ENCODE measurements at places on chromosomes 16 and 17.

- no peak for DNase-seq
These were observed 5.5 kb downstream of the BCO1 start for GRCh38 chr16:81243942-81244341.

DNA sequence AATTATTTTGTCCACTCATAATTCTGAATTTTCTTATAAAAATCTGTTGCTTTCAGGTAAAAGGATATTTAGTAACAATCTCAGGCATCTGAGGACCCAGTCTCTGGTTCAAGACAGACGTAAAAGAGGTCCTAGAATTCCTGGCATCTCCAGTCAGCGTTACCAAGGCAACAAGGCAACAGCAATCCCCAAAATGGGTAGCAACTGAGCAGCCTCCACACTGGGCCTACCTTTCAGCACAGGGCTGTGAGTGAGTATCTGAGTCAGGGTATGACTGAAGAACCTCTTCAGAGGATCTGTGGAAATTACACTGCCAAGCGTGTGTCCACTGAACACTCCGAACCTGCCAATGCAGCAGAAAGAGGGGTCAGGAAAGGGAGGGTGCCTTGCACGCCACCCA lies 20.8 kb downstream of the FANCA start:
- DNase-seq: no peak

DNA sequence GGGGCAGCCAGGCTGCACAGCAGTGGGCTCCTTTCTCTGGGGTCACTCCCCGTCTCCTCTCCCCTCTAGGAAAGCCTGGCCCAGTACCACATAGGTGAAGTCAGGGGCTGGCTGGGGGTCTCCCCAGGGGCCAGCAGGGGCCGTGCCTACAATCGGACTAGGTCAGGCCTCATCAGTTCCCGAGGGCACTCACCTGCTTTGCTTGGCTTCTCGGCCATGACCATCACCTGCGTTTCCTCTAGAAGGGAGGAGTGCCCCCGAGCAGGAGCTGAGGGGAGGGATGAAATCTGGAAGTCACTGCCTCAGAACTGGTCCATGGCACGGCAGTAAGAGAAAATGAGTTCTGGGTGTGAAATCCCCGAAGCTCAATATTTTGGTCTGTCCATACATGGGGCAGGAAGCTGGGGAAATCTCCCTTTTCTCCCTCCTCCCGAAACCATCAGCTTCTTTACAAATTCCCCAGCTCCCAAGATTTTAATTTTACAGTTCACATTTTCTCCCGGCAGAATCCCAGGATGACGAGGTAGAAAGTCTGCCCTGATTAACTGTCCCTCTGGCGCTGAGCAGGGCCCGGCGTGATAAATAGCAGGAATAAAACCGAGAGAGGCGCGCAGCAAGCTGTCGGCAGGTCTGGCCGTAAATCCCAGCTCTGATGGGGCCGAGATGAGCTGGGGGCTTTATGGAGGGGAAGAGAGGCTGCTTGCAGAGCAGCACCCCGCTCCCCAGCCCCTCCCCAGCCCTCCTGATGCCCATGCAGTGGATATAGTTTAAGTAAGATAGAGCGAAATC lies 172.1 kb downstream of the RBFOX3 start:
- DNase-seq: no peak

DNA sequence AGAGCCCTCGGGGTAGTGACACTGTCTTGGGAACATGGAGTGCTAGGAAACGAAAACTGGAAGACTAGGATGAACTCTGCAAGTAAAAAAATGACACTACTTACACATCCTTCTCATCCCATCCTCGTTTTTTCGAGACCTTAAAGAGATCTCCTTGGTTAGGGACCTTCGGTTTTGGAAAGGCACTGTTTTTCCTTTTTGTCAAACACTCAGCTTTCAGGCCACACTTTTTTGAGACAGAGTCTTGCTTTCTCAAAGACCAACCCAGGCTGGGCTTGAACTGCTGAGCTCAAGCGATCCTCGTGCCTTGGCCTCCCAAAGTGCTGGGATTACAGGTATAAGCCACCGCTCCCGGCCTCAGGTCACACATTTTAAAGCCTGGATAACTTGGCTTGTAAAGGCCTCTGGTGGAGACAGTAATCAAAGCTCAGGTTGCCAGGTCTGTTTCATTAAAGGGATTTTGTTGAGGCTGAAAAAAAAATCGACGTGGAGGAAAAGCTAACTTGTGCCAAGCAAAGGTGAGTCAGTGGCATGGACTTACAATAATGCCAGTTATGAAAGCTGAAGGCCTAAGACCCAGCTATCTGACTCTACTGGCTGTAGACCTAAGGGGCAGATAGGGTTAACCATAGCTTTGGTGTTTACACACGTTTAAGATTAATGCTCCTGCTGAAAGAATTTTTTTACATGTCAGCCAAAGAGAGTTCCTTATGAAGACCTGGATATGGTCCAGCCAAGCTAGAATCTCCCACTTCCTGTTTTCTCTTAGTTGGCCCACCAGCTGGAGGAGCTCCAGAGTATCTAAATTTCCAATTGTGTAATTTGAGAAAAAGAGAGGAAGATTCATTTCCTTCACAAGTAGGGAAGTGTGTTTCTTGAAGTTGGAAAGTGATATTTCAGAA lies 823 bp downstream of the NBR1 start:
- DNase-seq: peak; percentile 19

GRCh38 chr17:63998050-63998720 lies at the start of gene PRR29:
PRR29 (plus strand) TSS chr17:63998351; CDS start chr17:63998365, 14 bp downstream.
- DNase-seq: peak; percentile 82

GRCh38 chr16:6846452-6846851 lies 486.2 kb upstream of the RBFOX1 start:
- no peak for DNase-seq

- peak; percentile 49 for DNase-seq
These were observed 29.6 kb upstream of the PHOSPHO1 start for GRCh38 chr17:49260011-49260816.

DNA sequence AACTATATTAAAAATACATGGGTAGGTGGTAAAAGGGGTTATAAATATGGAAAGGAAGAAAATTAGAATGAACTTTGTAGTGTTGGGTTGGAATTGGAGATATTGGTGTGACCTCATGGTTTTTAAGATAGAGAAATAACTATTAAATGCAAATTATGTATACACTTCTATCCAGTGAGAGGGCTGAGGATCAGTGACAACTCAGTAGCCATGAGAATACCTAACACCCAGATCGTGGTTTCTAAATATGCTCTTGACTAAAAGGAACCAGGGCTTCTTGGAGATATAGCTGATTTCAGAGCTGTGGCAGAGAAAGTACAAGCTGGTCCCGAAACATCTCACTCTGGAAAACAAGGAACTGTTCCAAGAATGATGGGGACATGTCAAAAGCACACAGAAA lies 44.4 kb downstream of the SLC6A4 start:
- DNase-seq: no peak

DNA sequence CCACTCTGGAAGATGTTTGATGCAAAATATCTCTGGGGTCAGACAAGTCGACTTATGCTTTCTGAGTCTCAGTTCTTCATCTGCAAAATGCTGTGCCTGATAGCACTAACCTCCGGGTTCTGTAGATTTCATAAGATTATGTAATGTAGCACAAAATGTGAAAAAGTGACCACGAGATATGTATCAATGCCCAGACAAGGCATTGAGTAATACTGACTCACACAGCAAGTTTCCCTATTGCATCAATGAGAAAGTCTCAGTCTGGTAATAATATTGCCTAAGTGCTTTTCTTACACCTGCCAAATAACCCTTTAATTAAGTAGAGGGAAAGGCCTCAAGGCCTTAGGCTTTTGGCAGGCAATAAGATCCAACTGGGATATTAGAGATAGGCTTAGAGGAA lies 41.4 kb upstream of the MMP2 start:
- DNase-seq: no peak

GRCh38 chr17:16418685-16419068 lies 3.3 kb downstream of the TRPV2 start:
- no peak for DNase-seq

- DNase-seq: no peak
These were observed 15.4 kb downstream of the VASN start for GRCh38 chr16:4386951-4387565.

- DNase-seq: no peak
These were observed 24.3 kb downstream of the CD300A start for GRCh38 chr17:74490716-74491115.

DNA sequence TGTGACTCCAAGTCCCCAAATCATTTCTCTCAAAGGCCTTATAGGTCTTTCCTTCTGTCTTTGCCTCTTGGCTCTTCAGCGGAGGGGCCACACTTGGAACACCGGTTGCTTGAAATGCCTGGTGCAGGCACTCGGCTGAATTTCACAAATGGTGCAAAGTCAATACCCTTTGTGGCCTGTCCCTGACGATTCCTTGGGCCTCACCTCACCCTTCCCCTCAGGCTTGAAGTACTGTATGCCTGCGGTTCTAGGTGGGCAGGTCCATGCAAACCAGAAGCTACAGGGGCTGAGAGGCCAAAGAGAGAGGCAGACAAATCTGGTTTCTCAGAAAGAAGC lies 4.1 kb upstream of the B9D1 start:
- no peak for DNase-seq

- no peak for DNase-seq
These were observed 622.1 kb upstream of the CDH5 start for GRCh38 chr16:65744401-65744800.

DNA sequence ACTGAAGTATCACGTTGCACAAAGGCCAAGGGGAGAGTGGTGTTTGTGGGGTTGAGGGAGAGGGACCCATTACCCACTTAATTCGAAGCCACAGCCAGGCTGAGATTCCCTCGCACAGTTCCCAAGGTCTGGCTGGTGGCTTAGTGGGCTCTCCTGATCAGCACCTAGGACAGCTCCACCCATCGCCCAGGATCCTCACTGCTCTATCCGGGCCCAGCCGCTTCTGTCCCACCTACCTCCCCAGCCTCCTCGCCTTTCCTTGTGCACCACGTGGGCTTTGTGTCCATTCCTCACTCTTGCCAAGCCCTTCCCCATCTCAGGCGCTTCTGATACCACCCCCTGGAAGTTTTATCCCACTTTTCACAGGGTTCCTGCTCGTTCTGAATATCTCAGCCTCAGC lies 163.5 kb downstream of the CCT6B start:
- DNase-seq: peak; percentile 26

GRCh38 chr16:74922150-74923138 lies 62.5 kb downstream of the WDR59 start:
- no peak for DNase-seq
